ELF-1 (cell line): ENCODE measurements at places on chromosomes 13 and 19.

DNA sequence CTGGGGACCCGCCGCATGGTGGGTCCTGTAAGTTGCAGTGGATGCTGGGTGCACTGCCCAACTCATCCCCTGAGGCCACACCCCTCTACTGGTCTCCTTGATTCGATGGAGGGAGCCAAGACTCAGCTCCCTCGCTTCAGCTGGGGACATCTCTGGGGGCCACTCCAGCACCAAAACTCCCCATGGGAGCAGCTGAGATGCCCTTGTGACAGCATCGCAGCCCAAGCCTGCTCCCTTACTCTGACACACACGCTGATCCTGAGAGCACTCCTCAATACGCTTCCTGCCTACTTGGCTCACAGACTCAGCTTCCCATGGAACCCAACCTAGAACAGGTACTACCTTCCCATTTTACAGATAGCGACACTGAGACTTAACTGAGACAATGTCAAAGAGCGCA, 56.2 kb downstream of the PEPD start:
- DNase-seq = no peak

GRCh38 chr13:42109957-42110356, 61.5 kb downstream of the DGKH start:
- no peak for DNase-seq

GRCh38 chr13:112962396-112962795, 6.6 kb upstream of the MCF2L start:
- DNase-seq = no peak

DNA sequence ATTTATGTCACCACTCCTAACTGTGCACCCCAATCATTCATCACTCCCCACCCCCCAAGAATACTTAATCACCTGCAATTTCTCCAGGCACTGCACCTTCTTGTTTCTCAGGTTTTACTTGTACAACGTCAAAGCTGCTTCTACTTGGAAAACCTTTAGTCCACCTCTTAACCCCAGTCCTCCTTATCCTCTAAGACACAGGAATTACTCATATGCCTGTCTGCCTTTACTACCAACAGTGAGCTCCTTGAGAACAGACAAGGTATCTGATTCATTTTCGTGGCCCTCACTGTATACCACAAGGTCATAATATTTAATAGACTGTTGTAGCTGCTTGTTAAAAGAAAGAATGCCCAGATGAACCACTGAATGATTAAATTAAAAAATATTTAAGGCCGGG, 21.0 kb upstream of the NDFIP2 start:
- DNase-seq = no peak

DNA sequence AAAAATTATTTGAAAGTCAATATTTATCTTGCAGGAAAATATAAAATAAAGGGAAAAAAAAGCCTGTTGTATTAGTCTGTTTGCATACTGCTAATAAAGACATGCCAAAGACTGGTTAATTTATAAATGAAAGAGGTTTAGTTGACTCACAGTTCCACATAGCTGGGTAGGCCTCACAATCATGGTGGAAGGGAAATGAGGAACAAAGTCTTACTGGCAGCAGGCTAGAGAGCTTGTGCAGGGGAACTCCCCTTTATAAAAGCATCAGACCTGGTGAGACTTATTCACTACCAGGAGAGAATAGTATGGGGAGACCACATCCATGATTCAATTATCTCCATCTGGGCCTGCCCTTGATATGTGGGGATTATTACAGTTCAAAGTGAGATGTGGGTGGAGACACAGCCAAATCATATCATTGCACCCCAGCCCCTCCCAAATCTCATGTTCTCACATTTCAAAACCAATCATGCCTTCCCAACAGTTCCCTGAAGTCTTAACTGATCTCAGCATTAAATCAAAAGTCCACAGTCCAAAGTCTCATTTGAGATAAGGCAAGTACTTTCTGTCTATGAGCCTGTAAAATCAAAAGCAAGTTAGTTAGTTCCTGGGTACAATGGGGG, 1416.5 kb upstream of the SPRY2 start:
- DNase-seq = no peak

- no peak for DNase-seq
Measured at GRCh38 chr19:31255831-31256592, 93.2 kb downstream of the TSHZ3 start.

- DNase-seq = no peak
Measured at GRCh38 chr13:101424381-101425155, 8.3 kb upstream of the NALCN start.

- DNase-seq = no peak
Measured at GRCh38 chr13:97629601-97630272, 195.8 kb downstream of the RAP2A start.

- peak; percentile 67 for DNase-seq
Measured at GRCh38 chr19:6228551-6229215, 51.1 kb downstream of the MLLT1 start.

- no peak for DNase-seq
Measured at GRCh38 chr19:47380559-47380958, 31.4 kb downstream of the DHX34 start.

- DNase-seq = no peak
Measured at GRCh38 chr13:113582841-113583631, 1.5 kb upstream of the TFDP1 start.
